SK-N-SH treated with all-trans-retinoic acid at 6 μM for 48 hours (cell line): ENCODE measurements at places on chromosomes 7 and 10.

DNA sequence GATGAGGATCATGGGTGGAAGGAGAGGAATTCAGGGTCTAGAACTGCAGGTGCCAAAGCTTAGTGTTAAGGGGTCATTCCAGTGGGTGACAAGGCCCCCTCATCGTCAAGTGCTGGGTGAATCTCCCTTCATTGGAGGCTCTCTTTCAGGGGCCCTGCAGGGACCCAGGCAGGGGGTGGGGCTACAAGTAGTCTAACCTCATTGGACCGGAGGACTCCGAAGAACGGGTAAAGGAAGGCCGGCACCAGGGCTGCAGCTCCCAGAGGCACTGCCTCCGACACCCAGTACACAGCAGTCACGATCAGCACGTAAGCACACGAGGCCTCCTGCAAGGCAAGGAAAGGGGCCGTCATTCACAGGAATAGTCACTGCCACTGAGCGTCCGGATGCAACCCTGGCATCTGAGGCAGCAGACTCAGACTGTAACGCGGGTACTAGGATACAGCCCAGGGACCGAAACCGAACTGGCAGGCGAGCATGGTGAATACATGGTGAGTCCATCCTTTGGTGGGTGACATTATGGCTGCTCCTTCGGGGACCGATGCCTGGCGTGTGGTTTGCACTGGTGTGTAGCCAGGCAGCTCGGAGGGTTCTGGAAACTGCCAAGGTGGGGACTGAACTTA lies 6.7 kb downstream of the SLC13A4 start:
- no peak for ATAC-seq

- peak; percentile 52 for ATAC-seq
Measured at GRCh38 chr7:24963218-24963617, 16.8 kb downstream of the OSBPL3 start.

DNA sequence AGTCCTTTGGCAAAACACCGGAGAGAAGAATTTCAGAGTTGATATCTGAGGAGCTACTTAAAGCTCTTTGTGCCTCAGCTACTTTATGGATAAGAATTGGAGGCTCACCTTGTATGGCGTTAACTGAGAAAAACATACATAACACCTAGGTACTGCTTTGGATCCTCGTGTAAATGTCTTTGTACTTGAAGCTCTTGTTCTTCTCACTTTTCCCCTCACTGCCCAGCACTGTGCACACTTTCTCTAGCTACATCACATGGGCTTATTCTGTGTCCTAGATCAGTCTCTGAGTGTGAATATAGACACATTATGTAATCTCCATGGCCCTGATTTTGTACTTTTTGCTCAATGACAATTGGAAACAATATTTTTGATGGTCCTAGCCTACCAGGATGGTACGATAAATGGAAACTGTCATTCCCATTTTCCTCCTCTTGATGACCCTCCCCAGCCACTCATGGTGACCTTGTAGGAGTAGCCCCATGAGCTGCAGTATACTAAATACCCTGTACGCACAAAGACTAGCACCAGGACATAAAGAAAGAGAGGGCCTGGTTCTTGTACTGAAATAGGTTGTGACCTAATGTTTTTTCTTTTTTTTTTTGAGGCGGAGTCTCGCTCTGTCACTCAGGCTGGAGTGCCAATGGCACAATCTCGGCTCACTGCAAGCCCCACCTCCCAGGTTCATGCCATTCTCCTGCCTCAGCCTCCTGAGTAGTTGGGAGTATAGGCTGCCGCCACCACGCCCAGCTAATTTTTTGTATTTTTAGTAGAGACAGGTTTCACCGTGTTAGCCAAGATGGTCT lies 22.1 kb downstream of the STAMBPL1 start:
- no peak for ATAC-seq

DNA sequence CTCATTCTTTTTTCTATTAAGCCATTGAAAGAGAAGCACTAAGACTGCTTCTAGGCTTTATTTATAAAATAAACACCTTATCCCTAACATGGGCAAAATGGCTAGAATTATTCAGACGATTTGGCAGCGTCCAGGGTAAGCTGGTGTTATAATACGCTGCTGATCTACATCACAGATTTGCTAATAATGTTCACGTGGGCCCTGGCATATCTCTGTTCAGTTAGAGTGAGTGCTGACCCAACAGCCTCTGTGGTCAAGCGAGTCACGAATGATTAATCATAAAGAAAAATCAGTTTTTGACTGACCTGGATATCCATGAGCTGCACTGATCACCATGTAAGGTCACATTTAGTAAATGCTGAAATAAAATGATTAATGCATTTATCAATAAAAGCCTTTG lies 28.4 kb upstream of the CBLL1 start:
- peak; percentile 33; the same call in 1 of the 3 replicates for ATAC-seq

DNA sequence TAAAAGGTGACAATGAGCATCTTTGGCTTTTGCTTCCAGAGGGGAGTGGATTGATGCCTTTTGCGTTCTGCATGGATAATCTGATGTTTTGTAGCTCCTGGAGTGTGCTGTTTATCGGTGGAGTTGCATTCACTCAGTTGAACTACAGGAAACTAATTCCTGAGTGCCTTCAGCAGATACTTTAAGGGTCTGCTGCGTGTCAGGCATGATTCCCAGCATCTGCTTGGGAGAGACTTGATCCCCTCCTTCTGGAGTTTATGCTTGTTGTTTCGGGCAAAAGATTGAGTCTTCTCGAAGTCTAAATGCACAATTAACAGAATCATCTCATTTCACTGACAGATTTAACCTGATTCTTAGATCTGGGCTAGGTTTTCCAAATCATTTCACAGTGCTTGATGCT lies 46.2 kb downstream of the CELF2 start:
- no peak for ATAC-seq

- no peak for ATAC-seq
Measured at GRCh38 chr10:90598513-90598912, 259.3 kb downstream of the HTR7 start.

GRCh38 chr7:128217030-128217805 lies 23.9 kb upstream of the LEP start:
- ATAC-seq: peak; percentile 20; the same call in 2 of the 3 replicates

DNA sequence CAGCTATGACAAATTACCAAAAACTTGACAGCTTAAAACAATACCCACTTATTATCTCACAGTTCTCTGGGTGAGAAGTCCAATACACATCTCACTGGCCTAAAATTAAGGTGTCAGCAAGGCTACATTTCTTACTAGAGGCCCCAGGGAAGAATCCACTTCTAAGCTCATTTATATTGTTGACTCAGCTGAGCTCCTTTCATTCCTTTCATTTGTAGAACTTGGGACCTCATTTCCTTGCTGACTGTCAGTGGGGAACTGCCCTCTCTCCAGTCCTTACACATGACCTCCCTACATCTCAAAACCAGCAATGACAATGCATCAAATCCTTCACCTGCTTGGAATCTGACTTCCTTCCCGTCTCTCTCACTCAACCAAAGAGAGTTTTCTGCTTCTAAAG lies 240.3 kb downstream of the IPMK start:
- ATAC-seq: no peak

- ATAC-seq: no peak
Measured at GRCh38 chr10:110434489-110435096, 63.1 kb upstream of the DUSP5 start.

DNA sequence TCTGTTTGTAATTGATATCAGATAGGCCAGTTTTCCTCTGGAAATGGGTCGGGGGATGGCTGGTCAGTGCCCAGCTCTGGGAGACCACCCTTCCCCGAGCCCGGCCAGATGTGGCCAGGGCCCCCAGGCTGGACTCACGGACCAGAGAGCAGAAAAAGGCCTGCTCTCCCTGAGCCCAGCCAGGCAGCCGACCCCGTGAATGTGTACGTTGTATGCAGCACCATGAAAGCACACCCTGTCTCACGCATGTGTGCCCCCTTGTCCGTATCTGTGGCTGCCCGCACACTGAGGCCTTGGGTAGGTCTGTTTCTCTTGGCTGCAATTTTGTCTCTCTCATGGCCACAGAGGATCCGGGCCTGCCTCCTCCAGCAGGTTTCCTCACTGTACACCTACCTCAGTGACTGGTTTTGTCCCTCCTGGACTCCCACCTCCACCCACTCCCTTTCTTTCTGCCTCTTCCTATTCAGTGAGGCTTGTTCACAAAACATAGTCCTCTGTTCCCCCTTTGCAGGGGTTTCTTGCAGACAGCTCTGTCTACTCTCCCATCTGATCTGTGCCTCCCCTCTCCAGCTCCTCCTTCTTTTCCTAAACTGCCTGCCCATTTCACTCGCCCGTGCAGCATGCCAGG lies 23.6 kb upstream of the ANKRD2 start:
- peak; percentile 10; the same call in 1 of the 3 replicates for ATAC-seq

DNA sequence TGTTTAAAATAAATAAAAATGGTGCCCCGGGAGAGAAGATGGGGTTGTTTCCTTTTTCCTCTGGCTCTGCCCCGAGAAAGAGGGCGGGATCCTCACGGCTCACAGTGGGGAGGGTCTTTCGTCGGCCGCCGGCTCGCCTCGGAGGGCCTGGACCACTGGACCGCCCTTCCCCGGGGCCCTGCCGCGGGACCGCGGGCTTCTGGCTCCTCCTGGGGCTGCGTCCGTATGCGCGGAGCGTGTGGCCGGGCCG lies 3.5 kb upstream of the IGF2BP3 start:
- peak; percentile 34 for ATAC-seq

GRCh38 chr7:104207348-104207730 lies 474 bp downstream of the ORC5 start:
- peak; percentile 70 for ATAC-seq

- no peak for ATAC-seq
Measured at GRCh38 chr7:28038175-28038797, 142.3 kb downstream of the JAZF1 start.

GRCh38 chr7:120743128-120743527 lies 114.8 kb downstream of the TSPAN12 start:
- no peak for ATAC-seq

DNA sequence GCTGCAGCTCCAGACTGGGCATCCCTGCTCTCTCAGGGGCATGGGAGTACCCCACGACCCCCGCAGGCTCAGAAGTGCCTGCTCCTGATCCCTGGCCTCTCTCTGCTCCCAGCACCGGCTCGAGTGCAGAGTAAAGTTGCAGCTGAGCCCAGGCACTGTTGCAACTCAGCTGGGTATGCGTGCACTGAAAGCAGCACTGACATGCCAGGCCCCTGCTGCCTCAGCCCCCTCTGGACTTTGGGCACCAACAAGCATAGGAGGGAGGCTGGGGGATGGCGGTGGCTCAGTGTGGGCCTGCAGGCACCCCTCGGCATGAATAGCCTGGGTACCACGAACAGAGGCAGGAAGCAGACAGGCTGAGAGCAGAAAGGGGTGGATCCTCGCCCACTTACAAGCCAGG lies 295.3 kb downstream of the GRM8 start:
- no peak for ATAC-seq

DNA sequence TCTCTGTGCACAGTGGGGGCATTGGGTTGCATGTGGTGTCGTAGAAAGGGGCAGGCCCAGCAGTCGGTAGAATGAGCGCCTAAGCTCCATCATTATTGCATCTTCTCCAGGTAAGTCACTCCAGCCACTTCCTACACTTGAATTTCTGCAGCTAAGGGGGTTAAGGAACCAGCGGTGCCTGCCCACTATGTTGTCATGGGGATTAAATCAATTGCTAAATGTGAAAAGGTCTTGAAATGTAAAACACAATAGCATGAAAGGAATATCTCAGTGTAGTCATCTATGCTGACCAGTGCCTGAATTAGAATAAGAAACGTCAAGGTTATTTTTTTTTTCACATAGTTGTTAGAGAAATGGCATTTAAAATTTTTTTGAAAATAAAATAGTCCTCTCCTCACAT lies 15.2 kb upstream of the CELF2 start:
- no peak for ATAC-seq

- ATAC-seq: no peak
Measured at GRCh38 chr7:45598886-45599520, 24.8 kb downstream of the ADCY1 start.

DNA sequence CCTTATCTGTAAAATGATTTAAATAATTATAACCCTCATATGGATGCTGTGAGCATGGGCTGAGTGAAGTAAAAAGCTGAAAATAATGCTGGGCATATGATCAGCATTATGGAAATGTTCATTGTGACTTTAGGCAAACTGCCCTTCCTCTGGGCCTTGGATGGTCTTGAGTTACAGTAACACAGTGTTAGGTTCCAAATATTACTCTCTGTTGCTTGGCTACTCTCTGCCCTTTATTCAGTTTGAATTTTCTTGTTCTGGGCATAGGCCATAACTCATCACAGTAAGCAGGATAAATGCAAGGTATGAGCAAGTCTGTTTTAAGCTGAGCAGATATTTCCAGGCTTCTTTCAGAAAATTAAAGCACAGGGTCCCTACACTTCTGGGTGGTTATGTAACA lies 868.0 kb downstream of the KCNMA1 start:
- no peak for ATAC-seq

DNA sequence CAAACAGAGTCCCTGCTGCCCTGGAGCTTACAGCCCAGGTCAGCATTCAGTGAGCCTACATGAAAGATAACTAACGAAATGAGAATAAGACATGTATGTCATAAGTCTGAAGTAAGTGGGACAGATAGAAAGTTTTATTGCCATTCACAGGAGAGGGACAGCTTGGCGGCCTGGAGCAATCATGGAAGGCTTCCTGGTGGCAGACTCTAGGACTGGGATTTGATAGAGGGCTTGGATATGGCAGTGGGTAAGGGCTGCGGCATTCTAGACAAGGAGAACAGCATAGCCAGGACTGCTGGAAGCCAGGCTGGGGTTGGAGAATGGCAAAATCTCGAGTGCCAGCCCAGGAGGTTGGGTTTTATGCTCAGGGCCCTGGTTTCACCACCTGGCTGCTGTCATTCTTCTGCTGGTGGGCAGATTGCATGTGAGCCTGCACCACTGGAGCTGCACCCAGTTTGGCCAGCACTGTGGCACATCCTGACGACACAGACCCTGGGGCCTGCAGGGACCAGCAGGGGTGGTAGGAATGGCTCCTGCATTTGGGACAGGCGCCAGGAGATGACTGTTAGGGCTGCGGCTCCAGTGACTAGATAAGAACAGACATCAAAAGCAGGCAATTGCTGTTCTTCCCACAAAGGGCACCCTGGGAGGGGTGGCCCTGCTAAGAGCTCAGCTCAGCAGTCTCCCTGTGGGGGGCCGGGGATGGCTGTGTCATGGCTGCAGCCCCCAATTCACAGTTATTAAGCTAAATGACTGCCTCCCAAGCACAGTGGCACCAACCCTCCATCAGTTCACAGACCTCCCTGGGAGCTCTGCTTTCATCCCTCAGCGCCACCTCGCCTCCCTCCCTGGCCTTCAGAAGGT lies 161.1 kb downstream of the RPS24 start:
- ATAC-seq: peak; percentile 66

DNA sequence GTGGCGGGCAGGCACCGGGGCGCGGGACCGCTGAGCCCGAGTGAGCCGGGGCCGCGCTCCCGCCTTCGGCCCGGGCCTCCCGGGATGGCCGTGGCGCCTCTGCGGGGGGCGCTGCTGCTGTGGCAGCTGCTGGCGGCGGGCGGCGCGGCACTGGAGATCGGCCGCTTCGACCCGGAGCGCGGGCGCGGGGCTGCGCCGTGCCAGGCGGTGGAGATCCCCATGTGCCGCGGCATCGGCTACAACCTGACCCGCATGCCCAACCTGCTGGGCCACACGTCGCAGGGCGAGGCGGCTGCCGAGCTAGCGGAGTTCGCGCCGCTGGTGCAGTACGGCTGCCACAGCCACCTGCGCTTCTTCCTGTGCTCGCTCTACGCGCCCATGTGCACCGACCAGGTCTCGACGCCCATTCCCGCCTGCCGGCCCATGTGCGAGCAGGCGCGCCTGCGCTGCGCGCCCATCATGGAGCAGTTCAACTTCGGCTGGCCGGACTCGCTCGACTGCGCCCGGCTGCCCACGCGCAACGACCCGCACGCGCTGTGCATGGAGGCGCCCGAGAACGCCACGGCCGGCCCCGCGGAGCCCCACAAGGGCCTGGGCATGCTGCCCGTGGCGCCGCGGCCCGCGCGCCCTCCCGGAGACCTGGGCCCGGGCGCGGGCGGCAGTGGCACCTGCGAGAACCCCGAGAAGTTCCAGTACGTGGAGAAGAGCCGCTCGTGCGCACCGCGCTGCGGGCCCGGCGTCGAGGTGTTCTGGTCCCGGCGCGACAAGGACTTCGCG lies 534 bp downstream of the FZD9 start:
- ATAC-seq: no peak
